Hair follicle dermal papilla cell (primary cell): ENCODE measurements at places on chromosomes 5 and 9. TPM values are rescaled to one million over a fixed set of nuclear protein-coding genes. Genes with fewer than 3 reads are reported as not detected.

KIAA0825 gene
- 8.4 and 12.3 TPM in 2 replicates for total RNA-seq

RMI1 gene
- 6.7 and 7.8 TPM in 2 replicates for total RNA-seq

SEC61B gene
- 70.7 and 83.1 TPM in 2 replicates for total RNA-seq

SLC4A9 gene
- total RNA-seq, result not detected in 2 replicates

HIGD2A gene
- total RNA-seq, result 26.0 and 33.0 TPM in 2 replicates
